ENCODE measurements at places on chromosomes 5 and 9.

DNA sequence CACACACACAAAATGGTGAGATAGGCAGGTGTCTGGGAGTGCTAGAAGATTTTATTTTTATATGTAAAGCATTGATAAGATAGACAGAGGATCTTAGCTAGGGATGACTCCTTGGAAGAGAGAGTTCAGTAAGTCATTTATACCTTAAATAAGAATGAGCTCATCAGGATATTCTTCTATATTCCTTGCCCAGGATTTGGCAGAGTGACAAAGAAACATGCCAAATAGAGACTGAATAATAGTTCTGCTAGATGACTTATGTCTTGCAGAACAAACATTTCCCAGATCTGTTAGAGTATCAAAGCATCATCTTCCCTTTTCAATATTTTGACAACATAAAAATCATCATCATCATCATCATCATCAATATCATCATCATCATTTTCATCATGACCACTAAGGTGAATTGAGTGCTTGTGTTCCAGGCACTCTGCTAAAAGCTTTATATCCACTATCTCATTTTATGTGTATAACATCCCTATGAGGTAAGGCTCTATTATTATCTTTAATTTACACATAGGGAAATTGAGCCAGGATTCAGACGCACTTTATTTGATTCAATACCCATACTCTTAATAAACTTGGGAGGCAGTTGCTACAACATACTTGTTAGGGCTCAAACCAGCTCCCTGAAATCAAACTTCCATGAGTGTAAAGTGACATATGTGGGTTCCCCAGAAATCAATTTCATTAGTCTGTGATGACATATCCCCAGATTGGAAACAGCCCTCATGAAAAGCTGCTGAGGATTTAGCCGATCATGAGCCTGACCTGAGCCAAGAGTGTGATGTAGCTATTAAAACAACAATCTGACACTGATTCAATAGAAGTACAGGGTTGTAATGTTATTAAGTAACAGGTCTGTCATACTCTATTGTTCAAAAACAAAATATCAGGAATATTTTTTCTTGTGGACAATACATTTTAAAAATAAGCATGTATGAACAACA lies 176.3 kb upstream of the SEMA6A start:
- DNase-seq = no peak

DNA sequence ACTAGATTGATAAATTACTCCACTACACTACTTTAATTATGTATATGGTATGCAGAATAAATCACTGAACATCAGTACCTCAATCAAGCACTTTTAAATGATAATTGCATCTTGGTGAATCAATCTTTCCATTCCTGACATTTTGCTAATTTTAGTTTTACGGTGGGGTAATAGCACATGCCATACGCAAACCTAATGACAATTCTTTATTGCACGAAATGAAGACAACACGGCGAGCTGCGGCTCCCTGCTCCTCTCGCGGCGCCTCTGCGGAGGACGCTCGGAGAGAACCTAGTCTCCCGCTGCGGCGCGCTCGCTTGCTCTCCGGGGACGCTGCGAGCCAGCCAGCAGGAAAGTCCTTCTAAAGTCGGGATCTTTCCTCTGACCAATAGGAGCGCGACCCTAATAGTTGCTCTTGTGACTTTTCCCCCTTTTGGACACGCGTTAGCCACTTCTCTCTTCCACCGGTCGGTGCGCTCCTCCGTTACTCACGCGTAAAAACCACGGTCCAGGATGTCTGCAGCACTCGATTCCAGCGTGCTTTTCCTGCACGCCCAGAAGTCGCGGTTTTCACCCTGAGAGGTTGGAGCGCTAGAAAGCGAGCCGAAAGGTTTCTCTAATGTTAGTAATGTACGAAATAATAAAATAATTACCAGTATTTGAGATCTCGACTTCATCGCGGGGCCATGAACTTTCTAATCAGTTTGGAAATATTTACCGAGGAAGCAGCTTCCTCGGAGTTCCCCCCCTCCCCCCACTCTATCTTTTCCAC lies 1.0 kb upstream of the MEF2C start:
- peak; percentile 43 for DNase-seq

GRCh38 chr9:2319421-2319820 lies 302.2 kb upstream of the VLDLR start:
- no peak for DNase-seq

GRCh38 chr9:134064711-134065110 lies 3.1 kb downstream of the BRD3 start:
- no peak for DNase-seq

- DNase-seq = no peak
These were observed 69.2 kb upstream of the FCN1 start for GRCh38 chr9:134986957-134987356.

DNA sequence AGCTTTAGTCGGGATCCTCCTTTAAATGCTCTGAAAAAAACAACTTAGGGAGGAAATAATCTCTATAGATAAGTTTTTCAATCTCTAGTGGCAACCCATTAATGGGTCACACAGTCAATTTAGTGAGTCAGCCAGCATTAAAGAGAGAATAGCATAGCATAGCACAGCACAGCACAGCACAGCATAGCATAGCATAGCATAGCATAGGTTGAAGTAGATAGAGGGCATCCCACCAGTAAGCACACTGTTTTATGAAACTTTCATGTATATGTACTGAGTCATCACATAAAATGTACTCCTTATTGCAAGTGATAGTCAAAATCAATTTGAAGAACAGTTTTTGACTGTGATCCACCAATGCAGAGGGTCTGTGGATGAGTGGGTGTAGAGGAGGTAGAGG lies 522.9 kb downstream of the CCDC171 start:
- DNase-seq = no peak

GRCh38 chr9:128136816-128137793 lies 9.6 kb upstream of the PTGES2 start:
- DNase-seq = no peak

- DNase-seq = no peak
These were observed 134.6 kb downstream of the EDIL3 start for GRCh38 chr5:84249918-84250630.

GRCh38 chr5:169281625-169282024 lies 19.3 kb downstream of the SLIT3 start:
- no peak for DNase-seq

GRCh38 chr5:95347506-95348120 lies 43.6 kb upstream of the FAM81B start:
- no peak for DNase-seq

DNA sequence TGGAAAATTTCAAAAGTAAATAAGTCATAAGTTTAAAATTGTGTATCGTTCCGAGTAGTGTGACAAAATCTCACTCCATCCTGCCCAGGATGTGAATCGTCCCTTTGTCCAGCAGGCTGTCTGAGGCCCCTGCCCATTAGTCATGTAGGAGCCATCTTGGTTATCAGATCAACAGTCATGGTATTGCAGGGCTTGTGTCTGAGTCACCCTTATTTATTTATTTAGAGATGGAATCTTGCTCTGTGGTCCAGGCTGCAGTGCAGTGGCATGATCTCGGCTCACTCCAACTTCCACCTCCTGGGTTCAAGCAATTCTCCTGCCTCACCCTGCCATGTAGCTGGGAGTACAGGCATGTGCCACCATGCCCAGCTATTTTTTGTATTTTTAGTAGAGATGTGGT lies 30.2 kb downstream of the ITGA2 start:
- no peak for DNase-seq

- DNase-seq = peak; percentile 12
These were observed 59.4 kb downstream of the DAP start for GRCh38 chr5:10701567-10702039.

GRCh38 chr9:95736891-95737522 lies 138.5 kb upstream of the ERCC6L2 start:
- DNase-seq = no peak

DNA sequence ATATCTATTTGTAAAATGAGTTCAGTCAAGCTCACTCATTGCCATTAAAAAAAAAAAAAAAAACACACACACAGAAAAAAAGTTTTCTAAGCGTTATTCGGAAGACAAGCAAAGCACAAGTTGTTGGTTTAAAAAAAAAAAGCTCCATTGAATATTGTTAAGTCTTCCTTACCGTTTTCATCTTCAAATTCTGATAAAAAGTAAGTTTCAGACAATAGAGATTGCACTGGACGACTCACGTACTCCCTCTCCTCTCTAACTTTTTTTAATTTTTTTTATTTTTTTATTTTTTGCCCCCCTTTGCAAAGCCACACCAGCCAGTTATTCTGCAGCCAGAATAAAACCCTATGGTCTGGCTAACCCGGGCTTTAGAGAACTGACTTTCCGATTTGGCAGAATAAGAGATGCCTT lies 544 bp downstream of the ADAMTS6 start:
- no peak for DNase-seq

GRCh38 chr5:82163452-82164175 lies 114.5 kb downstream of the RPS23 start:
- DNase-seq = no peak

- no peak for DNase-seq
These were observed 144.6 kb upstream of the PPP1R26 start for GRCh38 chr9:135334953-135335460.

DNA sequence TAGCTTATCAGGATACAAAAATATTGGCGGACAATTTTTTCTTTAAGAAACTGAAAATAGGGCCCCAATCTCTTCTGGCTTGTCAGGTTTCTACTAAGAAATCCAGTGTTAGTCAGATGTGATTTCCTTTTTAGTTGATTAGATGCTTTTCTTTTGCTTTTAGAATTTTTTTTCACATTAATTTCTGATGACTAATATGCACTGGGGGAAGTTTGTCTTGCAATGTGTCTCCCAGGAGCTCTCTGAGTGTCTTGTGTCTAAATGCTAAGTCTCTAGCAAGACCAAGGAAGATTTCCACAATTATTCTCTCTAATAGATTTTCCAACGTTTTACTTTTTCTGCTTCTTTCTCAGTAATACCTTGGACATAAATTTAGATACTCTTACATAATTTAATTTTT lies 559.8 kb upstream of the TYRP1 start:
- DNase-seq = no peak

DNA sequence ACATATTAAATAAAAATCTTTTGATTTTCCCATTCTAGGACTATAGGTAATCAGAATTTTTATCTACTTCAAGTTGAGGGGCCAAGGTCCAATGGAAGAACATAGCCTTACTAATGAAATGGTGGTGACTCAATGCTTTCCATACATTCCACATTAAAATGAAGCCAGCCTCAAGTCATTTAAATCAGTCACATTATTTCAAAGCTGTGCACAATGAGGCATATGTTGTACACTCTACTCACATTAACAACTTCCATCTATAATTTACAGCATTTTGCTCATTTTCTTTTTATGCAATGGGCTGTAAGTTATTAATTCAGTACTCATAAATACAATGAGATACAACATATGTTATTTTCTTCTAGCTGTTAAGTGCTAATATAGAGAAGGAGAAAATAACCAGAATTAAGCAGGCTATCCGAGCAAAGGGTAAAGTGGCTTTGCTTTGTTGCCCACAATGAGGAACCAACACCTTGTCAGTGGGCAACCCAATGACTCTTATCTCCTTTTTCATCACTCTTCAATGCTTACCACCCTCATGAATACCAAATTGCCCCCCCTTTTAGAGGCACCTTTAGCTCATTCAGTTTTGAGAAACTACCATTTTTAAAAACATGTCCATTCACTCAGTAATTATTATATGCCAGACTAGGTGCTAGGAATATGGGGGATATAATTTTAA lies 52.4 kb downstream of the TTLL11 start:
- DNase-seq = no peak

- no peak for DNase-seq
These were observed 198.9 kb downstream of the FANCC start for GRCh38 chr9:95118596-95118995.

DNA sequence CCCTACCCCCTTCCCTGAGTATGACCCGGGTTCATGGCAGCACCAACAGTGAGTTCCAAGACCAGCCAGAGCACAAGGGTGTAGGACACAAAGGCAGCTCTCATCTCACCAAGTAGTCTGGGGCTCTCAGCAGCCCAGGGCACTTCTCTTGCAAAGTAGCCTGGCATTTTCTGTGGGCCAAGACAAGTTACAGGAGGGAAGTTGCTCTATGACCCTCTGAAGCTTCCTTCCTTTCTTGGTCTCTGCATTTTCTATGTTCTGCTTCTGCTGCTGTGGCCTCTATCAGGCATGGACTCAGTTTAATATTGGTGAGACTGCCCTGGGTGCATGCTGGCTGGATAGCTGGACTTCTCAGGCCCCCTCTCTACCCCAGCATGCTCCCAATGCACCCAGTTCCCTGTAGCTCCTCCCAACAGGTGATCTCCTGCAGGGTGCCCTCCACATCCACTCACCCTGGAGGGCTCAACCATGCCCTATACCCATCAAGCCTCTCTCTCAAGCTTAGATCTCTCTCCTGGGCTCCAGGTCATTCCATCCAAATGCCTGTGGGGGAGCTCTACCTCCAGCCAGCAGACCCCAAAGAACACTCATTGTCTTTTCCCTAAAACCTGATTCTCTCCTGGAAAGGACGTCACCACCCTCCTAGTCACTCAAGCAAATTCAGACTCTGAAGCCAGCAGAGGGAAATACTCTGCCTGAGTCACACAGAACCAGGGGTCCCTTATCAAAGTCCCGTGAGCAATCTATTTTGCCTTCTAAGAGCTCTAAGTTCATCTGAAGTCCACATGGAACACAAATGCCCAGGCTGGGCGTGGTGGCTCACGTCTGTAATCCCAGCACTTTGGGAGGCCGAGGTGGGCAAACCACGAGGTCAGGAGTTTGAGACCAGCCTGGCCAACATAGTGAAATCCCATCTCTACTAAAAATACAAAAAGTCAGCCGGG lies 13.8 kb downstream of the TBC1D2 start:
- no peak for DNase-seq

DNA sequence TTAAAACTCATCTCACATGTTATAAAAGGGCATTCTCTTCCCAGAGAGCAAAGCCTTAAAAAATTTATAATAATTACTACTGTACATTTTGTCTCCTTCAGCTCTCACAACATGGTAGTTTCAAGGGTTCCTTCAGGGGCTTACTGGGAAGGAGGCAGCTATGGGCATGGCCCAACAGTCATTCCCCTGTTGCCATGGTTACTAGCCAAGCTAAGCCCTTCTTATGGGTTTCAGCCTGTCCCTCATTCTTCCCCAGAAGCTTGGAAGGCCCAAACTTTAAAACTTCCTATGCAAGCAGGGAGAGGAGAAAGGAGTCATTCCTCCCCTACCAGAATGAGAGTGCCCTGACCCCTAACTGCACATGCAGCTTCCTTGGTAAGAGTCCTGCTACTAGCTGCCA lies 82.2 kb upstream of the CNTLN start:
- no peak for DNase-seq

DNA sequence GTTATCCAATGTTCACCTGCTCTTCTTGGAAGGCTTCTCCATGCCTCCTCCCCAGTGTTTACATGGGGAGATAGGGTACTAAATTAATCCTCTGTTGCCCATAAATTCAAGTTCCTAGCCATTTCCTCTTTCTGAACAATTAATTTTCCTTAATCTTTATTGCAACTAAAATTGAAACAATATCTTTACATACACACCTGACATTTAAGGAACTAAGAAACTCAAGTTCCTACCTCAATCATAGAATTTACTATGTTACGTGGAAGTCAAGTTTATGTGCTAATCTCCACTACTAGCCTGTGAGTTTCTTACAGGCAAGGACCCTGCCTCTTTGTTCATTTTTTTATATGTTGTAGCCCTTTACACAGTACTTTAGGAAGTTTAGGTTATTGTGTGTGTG lies 10.1 kb upstream of the ADRB2 start:
- no peak for DNase-seq

Data from occipital lobe (tissue), 3 donors.